ENCODE measurements at places on chromosomes 12 and 14.

- no peak for DNase-seq
Observed at GRCh38 chr14:64965356-64966000, 6.7 kb downstream of the RAB15 start.

- no peak for DNase-seq
Observed at GRCh38 chr12:116148844-116149243, 128.6 kb downstream of the MED13L start.

DNA sequence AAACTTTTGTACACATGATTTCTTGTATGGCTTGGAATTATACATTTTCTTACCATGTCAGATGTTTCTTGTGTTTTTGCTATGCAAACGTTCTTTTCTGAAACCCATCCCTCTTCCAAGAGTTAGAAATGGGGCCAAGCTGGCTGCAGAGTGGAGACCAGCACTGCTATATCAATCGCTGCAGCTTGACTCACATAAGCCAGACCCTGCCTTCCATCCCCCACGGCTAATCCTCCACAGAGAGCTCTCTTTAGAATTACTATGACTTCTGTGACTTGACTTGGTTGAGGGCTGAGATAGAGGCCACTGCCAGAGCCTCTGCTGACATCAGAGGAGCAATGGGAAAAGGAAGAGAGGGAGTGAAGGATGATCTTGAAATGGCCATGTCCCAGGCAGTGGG, 147.9 kb downstream of the DACT1 start:
- DNase-seq, result no peak

DNA sequence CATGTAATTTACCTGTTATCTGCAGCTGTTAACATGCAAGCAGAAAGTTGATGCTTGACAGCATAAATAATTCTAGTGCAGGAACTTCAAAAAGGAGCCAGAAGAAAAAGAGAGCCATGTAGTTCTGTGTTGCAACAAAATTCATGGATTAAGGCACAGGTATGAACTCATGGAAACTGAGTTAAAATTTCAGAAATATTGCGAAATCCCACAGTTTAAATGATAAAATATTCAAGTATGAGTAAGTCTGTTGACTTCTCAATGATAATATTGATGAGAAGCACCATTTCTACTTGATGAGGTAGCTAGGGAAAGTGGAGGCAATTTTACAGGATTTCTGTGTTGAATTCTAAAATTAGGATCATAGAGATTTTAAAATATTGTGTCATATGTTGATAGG, 290.9 kb downstream of the TMEM117 start:
- no peak for DNase-seq

- no peak for DNase-seq
Observed at GRCh38 chr12:102300824-102301461, 103.3 kb upstream of the PMCH start.

DNA sequence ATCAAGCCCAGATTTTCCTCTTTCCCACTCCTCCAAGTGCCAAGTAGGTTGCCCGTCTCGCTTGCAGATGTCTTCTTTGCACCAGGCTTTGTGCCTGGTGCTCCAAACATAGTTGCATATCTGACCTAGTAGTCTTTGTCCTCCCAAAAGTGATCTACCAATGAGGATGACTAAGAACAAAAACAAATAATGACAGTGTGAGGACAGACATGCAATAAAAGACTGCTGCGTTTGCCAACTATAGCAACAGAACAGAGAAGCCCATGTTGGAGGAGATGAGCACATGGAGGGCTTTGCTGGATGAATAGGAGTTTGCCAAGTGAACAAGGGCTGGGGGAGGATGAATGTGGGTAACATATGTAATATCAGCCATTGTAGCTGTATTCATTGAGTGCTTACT, 15.6 kb downstream of the DTX1 start:
- DNase-seq, result no peak

GRCh38 chr12:5222011-5222461, 178.4 kb downstream of the KCNA5 start:
- no peak for DNase-seq

DNA sequence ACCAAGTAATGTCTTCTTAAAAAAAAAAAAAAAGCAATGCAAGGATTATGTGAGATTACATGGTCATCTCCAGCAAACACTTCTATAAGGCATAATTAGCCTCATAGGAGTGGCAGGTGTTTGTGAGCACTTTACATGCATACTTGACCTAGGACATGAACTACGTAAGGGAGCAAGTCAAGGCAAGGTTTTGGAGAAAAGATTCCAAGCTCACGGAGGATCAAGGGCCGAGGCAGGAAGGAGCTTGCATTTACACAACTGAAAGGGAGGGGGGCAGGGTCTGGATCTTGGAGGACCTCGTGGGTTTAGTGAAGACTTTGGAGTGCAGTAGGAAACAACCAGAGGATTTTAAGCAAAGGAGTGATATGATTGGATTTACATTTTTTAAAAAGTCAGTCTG, 112.5 kb downstream of the CCER1 start:
- DNase-seq, result no peak

- no peak for DNase-seq
Observed at GRCh38 chr12:18158774-18159557, 69.0 kb upstream of the RERGL start.

- no peak for DNase-seq
Observed at GRCh38 chr14:21735200-21735599, 61.6 kb upstream of the OR4E1 start.

DNA sequence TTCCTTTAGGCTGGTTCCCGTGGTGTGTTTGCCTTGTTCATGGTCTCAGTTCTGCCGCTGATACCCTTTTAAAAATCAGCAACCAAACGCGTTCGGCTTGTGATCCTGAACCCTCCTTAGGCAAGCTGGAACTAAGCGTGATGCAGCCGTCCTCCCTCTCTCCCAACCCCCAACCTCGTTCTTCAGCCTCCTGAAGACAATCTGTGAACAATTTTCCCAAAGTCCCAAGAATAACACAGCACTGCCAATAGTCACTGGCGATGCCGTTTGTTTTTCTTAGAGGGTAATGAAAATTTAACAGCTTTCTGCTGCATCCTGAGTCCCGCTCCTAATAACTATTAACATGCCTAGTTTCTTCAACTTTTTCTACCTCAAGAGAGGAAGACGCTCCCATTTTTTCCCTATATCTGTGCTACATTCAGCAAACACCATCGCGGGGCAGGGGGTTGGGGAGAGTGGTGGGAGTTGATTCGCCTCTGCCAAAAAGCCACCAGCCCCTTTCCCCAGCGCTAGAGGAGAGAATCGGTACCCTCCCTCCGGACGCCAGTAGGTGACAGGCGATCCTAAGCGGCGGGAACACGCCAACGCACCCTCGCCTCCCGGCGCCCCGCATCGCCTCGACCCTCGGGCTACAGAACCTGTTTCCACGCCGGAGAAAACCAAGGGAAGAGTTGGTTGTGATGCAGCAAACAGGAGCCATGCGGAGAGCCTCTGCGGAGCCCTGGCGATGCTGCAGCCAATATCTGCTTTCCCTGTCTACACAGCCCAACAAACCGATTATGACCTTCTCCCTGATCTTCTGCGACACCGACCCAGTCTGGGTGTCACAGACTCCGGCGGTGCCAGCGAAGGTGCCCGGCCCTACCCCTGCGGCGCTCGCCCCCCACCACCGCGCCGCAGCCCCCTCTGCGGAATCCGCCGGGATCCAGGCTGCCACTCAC, 752 bp downstream of the PRICKLE1 start:
- DNase-seq, result no peak

DNA sequence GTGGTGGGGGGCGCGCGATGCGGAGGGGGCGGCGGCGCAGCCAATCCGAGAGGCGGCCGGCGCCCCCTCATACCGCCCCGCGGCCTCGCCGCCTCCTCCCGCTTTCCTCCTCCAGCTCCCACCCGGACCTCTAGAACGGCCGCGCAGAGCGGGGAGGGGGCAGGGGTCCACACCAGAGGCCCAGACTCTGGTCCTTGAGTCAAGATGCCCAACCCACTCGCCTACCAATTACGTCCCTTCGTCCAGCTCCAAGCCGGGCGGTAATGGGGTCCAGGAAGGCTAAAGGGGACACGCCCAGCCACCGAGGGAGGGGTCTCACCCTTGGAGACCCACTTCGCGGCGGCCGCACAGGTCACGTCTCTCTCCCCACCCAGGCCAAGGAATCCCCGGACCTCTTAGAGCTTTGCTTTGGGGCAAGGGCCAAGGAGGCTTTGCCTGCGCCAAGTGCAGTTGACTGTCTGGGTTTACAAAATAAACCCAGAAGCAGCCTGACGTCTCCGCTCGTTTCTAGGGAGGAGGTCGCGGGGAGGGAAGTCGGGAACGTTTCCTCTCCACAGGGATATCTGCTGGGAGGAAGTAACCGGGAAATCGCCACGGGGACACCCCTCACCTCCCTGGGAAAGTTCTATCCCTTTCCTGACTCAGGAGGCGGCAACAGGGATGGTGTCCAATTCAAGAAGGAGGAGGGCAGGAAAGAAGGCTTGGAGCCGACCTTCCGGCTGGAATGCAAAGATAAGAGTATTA, 394 bp upstream of the AMIGO2 start:
- peak; percentile 10 for DNase-seq

GRCh38 chr12:1719139-1719538, 28.3 kb downstream of the ADIPOR2 start:
- no peak for DNase-seq

GRCh38 chr12:56332512-56333196, 1.1 kb downstream of the PAN2 start:
- DNase-seq, result no peak

DNA sequence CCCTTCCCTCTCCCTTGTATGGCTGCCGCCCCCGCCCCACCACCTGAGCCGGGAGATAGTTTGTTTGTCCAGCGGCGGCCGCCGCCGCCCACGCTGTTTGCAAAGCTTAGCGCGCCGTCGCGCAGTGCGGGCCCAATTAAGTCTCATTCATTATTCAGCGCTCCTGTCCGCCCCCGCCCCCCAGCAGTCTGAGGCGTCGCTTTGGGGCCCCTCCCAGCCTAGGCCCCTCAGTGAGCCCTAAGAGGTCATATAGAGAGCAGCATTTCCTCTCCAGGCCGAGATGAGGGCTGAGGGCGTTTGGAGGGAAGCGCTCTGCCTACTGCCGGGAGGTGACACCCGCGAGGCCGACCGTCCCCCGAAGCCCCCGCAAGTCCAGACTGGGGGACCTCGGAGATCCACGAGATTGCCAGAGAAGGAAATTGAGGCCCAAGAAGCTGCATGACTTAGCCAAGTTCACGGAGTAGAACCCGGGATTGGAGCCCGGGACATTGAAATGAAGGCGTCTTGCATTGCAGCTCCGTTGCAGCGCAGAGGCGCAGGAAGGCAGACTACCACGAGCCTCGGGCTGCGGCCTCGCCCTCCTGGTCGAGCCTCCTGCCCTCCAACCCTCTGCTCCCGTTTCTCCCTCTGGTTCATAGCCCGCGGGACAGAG, at the start of gene DNAJC22:
Gene DNAJC22, plus strand, starts transcription at position 230 of the 652 bp plus-strand sequence. CDS start 1,985 bp downstream, outside the sequence.
- no peak for DNase-seq

- no peak for DNase-seq
Observed at GRCh38 chr12:75894965-75895754, 136.4 kb downstream of the PHLDA1 start.

DNA sequence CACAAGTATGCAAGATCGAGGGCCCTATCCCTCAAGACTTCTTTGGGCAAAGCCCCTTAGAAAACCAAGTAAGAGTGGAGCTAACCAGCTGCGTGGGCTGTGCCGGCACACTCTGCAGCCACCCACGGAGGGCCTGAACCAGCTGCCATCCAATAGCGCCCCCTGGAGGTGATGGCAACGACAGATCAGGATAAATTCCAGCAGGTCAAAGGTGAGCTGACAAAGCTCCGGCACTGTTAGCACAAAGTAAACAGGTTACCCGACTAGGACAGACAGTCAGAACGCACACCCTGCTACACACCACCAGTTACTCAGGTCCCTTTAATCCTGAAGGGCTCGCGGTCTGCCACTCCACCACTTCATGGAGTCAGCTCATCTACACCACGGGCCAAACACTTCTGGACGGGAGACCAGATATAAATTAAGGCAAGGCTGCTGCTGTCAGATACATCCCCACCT, 4.9 kb downstream of the ZBTB39 start:
- DNase-seq, result peak; percentile 49

GRCh38 chr12:127538316-127538715, 728.7 kb upstream of the TMEM132C start:
- no peak for DNase-seq

GRCh38 chr14:57403521-57403864, 13.1 kb downstream of the NAA30 start:
- DNase-seq, result no peak

DNA sequence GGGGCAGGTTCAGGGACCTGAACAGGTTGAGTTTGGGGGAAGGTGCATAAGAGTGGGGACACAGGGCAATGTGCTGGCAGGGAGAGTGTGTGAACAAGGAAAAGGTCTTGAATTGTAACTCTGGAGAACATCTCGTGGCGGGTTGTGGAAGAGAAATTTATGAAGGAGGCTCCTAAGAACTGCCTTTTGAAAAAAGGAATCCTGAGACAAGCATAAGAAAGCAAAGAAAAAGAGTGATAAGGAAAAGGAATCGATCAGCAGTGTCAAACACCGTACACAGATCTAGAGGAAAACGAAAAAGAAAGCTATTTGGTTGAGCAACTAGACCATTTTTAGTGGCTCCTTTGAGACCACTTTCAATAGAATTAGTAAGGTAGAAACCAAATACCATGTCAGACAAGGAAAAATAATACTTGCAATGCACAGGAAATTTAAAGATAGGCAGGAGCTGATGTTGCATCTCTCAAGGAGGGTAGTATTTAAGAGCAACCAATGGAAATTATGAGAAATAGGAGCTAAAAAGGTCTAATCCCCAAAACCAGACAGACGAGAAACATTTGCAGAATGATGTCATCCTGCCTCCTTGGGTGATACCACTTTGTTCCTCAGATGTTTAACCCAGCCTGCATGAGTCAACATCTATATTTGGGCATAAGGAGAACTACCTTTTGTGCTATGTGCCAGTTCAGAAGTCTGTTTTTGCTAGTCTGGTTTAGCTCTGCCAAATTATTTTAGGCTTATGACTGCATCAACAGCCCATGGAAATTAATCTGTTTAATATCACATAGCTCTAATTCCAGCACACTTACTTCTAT, 64.5 kb upstream of the STK38L start:
- peak; percentile 34 for DNase-seq

- DNase-seq, result no peak
Observed at GRCh38 chr12:120474616-120474960, 5.0 kb upstream of the SRSF9 start.

GRCh38 chr14:95507174-95507573, 9.3 kb downstream of the SYNE3 start:
- DNase-seq, result no peak

DNA sequence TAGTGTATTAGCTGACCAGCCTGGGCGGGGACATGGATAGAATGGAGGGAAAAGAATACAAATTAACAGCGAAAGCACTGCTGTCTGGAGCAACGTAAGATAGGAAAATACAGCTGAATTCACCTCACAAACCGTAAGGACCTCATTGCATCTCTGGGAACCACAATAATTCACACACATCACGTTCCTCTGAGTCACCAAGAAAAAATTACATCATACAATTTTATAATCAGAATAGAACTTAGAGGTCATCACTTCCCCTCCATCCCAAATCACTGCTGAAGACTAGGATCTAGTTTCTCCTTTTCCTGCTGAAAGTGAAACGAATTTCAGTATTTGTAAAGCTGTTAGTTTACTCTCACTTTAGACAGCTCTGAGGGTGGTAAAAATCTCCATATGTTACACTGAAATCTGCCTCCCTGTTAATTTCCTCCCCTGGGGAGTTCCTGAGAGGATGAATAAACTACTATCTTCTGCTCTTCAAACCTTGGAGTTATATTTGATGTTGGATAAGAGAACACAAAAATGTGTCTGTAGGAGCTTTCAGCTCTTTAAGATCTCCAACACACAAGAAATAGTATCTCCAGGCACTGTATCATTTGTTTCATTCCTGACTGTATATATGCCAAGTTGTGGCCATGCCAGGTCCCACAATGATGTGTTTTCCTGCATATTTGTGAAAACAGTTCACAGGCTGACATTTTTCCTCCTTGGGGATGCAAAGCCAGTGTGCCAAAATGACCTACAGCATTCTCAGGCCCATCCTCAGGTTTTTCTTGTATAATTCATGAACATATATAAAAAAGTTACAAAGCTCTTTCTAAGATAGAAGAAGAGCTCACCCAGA, 63.8 kb upstream of the SSTR1 start:
- DNase-seq, result no peak

Data from stimulated activated CD4-positive, alpha-beta T cell treated with anti-CD3 and anti-CD28 coated beads, Interleukin-15, amount 100 ng/mL, for 48 hours (primary cell).